ENCODE measurements at places on chromosomes 7 and 10. TPM values are rescaled to one million over a fixed set of nuclear protein-coding genes. Genes with fewer than 3 reads are reported as not detected.

The ATOH7 gene
- total RNA-seq, result 0.19 TPM

The GPR26 gene
- total RNA-seq, result 0.09 TPM

The ABHD11 gene
- total RNA-seq, result 10.8 TPM

- no peaks in the 10 kb centered on the region for H3K36me3 ChIP-seq
- peak; percentile 42 for DNase-seq
- H3K4me3 ChIP-seq, result no peak overlapping the region
- no peak overlapping the region for H3K27ac ChIP-seq
- H3K27me3 ChIP-seq, result no peaks in the 10 kb centered on the region
These were observed 124.7 kb downstream of the CNOT4 start for GRCh38 chr7:135385209-135385608.

GRCh38 chr7:8143151-8143874 lies 118.7 kb downstream of the ICA1 start:
- no peak for DNase-seq
- H3K27ac ChIP-seq, result no peak overlapping the region
- H3K36me3 ChIP-seq, result no peaks in the 10 kb centered on the region
- peaks cover 2% of the 10 kb centered on the region for H3K27me3 ChIP-seq
- no peak overlapping the region for H3K4me3 ChIP-seq

DNA sequence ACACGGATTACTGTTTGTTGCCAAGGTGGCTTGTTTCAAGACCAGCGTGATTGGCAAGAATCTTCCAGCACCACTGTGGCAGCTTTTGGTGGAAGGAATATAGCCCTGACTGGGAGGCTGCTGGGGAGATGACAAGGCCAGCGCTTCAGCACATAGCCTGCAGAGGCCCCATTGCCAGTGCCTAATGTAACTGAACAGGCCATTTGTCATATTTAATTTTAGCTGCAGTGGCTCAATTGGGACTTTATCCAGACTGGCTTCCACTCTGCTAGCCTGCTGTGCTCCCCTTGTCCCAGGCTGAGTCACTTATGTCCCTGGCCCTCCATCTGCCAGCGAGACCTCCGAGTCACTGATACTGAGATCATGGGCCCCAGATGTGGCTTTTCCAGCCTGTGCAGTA lies 483.1 kb downstream of the GALNT17 start:
- no peak for DNase-seq
- H3K4me1 ChIP-seq, result peaks cover 28% of the 10 kb centered on the region
- no peak overlapping the region for H3K4me3 ChIP-seq
- H3K27me3 ChIP-seq, result no peaks in the 10 kb centered on the region

DNA sequence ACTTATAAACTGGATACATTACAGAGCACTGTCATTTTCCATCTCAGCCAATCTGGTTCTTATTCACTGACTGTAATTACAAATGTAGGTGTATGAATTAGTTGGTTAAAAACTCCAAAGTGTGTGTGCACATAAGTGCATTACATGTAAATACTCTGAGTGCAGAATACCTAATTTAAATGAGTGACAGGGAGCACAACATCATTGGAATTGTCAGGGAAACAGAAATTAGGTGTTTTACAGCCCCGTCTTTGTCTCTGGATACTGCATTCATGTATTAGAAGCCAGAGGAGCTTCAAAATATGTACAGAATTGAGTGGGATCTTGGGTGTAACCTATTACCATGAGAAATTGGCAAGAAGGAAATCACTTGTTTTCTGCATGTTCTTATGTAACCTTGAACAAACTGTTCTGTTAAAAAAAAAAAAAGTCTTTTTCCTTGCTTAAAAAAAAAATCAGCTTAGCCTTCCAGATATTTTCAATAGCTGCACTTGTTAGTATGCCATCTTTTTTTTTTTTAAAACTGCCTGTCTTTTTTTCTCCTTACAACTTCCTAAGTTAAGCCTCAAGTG lies 31.1 kb downstream of the CELF2 start:
- H3K36me3 ChIP-seq, result no peaks in the 10 kb centered on the region
- H3K27me3 ChIP-seq, result no peaks in the 10 kb centered on the region
- H3K4me3 ChIP-seq, result no peak overlapping the region
- no peaks in the 10 kb centered on the region for H3K4me1 ChIP-seq
